ENCODE measurements at places on chromosomes 4 and X.

- DNase-seq = no peak
Measured at GRCh38 chrX:134661295-134661694, 3.0 kb upstream of the PLAC1 start.

DNA sequence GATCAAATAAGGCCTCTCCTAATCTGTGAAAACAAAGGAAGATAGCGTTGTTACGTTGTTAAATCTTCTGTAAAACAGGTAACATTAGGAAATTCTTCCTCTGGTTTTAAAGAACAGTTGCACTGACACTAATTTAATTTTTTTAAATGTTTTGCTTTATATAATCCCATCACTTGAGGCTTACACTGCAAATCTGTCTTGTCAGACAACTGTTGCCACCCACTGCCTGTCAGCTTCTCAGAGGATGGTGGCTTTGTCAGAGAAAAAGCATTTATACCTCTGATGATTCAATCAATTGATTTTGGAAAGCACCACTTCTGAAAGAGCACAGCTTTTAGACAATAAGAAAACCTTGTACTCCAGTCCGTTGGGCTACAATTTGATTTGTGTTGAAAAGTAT, 799.1 kb downstream of the FSTL5 start:
- no peak for DNase-seq

- no peak for DNase-seq
Measured at GRCh38 chr4:76680952-76681351, 217.0 kb downstream of the SOWAHB start.

GRCh38 chr4:187962926-187963325, 32.6 kb upstream of the ZFP42 start:
- DNase-seq = no peak

DNA sequence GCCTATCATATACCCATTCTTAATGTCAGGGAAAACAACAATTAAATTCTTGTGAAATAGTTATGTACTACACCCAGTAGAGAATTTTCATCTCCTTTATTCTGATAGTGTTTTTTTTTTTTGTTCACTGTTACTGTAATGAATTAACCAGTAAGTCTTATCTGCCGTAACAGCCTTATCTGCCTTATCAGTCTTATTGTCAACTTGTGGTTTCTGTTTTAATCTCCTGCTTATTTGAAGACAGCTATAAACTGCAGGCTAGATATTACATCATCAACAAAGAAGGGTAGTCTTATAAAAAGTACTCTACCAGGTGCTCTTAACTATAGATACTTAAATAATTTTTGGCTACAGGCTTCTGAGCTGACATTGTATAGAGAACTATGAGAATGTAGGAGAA, 79.5 kb downstream of the MAGEB5 start:
- DNase-seq = no peak

- no peak for DNase-seq
Measured at GRCh38 chr4:143404555-143404954, 67.9 kb downstream of the GAB1 start.

DNA sequence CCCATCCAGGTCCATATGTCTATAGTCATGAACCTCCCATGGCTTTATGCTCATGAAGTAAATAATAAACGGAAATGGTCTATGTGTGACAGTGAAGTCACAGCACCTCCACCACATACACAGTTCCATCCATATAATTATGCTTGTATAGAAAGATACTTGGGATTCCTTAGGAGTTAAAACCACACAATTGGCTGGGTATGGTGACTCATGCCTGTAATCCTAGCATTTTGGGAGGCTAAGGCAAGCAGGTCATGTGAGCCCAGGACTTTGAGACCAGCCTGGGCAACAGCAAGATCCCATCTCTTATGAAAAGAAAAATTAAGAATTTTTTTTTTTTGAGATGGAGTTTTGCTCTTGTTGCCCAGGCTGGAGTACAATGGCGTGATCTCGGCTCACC, 55.6 kb upstream of the RBM47 start:
- no peak for DNase-seq

- DNase-seq = no peak
Measured at GRCh38 chrX:54087661-54088060, 43.4 kb upstream of the PHF8 start.

DNA sequence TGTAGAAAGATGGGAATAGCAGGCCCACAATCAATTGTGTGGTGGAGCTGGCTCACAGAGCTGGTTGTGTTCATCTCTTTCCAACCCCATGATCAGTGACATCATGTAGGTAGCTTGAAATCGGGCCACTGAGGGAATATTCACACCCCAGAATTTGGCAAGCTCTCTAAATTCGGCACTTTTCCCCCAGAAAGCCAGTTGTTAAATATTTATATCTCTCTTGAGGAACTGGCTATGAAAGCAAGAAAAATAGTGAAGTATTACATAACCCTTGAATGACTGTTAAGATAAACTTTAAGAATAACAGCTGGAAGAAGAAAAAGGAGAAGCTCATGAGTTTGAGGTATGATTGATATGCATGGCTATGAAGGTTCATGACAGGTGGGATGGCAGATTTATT, 38.9 kb downstream of the GPRIN3 start:
- DNase-seq = no peak

DNA sequence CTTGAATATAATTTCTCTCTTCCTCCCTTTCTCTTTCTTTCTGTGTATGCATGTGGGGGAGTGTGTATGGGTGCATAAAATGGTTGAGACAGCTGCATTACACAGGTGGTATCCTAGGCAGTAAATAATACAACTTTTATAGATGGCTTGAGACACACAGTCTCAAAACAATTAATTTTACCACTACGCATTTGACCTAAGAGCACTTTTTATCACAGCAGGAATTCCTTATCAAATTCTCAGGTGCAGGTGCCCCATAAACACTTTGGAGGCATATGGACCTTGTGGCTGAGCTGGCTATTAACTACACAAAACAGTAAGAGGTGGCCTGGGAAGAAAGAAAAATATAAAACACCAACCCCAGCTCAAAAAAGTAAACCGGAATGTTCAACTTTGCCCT, 91.3 kb downstream of the RASGEF1B start:
- DNase-seq = no peak

GRCh38 chrX:133085785-133086184, 11.1 kb downstream of the USP26 start:
- DNase-seq = no peak

DNA sequence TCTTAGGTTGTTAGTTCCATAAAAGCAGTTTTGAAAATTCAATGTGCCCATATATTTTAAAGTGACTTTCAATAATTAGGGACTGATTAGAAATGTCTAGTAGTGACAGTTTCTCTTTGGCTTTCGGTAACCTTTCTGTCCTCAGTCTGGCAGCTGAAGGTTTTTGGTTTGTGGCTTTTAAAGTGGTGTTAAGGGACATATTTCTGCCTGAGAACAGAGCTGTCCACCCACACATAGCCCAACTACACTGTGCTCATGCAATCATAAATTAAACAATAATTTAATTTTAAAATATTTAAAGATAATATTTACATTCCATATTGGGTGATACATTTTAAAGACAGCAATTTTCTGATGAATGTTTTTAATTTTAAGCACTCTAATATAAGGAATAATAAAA, 335.0 kb upstream of the TENM3 start:
- DNase-seq = no peak

GRCh38 chr4:156575430-156576073, 396.0 kb downstream of the PDGFC start:
- no peak for DNase-seq

- DNase-seq = no peak
Measured at GRCh38 chrX:85379174-85379907, at the start of gene POF1B. Gene POF1B, minus strand, starts transcription at chrX:85379665. Its CDS starts 211 bp downstream, at chrX:85379454.

GRCh38 chrX:45186643-45187026, 14.0 kb downstream of the DIPK2B start:
- no peak for DNase-seq

DNA sequence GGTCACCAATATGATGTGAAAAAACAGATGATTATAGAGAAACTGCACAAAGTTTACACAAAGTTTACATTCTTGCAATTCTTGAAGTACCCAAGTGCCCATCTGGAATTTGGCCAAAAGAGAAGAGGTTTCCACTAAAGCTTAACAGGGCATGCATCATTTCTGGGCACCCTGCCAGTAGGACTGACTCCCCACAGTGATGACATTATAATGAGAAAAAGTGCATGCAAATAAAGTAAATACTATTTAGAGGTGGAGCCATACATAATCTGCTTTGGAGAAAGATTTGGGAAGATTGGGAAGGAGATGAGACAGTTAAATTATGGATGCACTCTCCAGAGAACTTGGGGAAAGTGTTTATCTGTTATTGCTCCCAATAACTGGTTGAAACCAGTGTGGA, 93.7 kb upstream of the TRPC3 start:
- DNase-seq = no peak

Data from stimulated activated CD8-positive, alpha-beta memory T cell treated with anti-CD3 and anti-CD28 coated beads, Interleukin-4, amount 100 ng/mL, for 1 hour (primary cell).